Left renal cortex interstitium (tissue), 4 donors: ENCODE measurements at places on chromosomes 7 and 10.

DNA sequence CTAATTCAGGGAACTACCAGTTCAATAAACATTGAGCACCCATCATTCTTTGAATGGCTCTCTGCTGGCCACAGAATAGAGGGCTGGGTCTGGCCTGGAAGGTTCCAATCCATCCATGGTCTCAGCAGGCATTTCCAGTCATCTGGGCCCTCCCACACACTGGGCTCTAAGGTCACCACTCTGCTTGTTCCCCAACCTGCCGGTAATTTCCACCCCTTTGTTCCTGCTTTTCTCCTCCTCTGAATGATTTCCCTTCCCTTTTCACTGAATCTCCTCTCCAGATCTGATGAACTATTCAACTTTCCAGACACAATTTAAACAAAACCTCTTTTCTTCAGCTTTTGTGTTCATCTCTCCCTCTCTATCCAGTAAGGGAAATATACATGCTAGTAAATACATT is 2.6 kb downstream of the BZW2 start:
- no peak for DNase-seq

DNA sequence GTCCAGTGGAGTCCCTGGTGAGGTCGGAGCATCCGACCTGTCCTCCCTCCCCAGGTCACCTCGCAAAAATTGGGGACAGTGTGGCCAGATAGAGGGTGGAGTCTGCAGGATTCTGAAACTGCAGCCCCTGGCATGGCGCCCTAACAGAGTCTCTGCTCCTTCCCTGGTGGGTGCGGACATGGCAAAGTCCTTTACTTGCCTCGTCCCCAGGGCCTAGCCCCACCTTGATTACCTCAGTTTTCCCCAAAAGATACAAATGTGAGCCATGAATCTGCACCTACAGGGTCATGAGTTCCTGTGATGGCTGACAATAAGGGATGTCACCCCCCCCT is 47.7 kb downstream of the NPVF start:
- DNase-seq, result no peak

DNA sequence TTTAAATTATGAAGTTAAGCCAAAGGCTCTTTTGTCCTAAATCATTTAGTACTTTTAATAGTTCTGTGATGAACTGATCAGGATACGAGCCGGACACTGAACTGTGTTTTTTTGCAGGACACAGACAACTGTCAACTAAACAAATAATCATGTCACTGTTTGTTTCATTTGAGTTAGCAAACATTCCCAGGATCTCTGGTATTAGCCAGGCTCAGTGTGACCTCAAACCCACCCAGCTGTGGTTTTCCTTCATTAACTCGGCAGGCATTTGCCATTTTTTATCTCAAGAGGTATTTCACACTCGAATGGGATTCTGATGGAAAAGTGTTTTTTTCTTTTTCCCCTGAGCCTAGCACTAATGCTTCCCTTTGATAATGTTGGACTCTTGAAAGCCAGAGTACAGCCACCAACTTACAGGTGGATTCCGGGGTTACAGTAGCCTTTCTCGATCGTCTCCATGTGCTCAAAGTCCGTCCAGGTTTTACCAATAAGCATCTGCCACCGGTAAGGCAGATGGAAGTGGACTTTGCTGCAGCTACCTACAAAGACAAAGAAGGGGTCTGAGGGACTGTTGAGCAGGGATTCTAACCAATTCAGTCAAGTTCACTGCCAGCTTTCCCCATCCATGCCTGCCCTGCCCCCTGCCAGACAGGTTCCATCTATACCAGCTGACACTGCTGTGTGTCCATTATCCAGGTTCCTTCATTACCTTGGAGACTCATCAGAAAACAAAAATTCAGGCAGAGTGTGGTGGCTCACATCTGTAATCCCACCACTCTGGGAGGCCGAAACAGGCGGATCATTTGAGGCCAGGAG is 33.4 kb downstream of the ZC3HAV1 start:
- no peak for DNase-seq

- DNase-seq, result peak; percentile 48
Measured at GRCh38 chr7:90596671-90597562, 796 bp downstream of the CDK14 start.

GRCh38 chr10:81021428-81022129 is 483.9 kb downstream of the SH2D4B start:
- no peak for DNase-seq

DNA sequence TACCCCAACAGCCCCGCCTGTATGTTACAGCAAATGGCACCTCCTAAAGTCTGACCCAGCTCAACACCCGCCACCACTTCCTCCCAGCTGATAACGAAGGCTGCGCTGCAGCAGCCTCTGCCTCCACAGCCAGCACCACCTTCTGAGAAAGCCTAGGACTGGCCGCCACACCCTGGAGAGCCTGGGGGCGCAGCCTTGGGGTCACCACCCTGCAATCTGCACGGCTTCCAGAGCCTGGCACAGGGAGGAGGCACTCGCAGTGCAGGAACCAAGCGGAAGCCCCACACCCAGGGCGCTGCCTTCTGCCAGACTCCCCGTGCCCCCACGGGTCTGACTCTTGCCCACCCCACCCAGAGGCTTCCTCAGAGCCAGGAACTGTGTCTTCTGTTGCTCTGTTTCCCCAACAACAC is 112.5 kb downstream of the MAD1L1 start:
- no peak for DNase-seq

DNA sequence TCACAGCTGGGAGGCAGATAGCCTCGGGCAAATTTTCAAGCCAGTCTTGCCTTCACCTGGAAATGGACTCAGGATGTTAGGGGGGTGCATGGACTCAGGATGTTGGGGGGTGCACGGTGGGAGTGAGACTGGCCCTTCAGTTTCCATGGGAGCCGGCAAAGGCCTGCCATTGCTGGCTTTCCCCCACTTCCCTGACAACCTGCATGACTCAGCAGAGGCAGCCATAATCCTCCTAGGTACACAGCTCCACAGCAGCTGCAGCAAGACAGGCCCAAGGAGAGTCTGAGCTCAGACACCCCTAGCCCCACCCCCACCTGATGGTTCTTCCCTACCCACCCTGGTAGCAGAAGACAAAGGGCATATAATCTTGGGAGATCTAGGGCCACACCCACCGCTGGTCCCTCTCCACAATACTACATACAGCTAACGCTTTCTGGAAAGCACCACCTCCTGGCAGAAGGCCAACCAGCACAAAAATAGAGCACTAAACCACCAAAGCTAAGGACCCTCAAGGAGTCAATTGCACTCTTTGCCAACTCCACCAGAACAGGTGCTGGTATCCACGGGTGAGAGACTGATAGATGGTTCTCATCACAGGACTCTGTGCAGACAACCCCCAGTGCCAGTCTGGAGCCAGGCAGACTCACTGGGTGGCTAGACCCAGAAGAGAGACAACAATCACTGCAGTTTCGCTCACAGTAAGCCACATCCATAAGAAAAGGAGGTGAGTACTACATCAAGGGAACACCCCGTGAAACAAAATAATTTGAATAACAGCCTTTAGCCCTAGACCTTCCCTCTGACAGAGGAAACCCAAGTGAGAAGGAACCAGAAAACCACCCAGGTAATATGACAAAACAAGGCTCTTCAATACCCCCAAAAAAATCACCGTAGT is 18.3 kb downstream of the C7orf25 start:
- DNase-seq, result no peak

DNA sequence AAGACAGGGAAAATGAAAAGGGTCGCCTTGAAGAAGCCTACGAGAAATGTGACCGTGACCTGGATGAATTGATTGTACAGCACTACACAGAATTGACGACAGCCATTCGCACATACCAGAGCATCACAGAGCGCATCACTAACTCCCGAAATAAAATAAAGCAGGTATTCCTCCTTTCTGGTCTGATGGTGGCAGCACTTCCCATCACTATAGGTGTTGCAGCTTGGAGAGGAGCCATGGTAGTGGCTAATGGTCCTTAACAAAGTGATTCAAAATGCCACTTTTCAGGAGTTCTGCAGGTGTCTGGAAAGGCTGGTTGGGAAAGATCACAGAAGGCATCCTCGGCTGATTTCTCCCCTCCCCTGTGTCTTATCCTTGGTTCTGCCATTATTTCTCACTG is 22.1 kb downstream of the EXOC4 start:
- DNase-seq, result no peak

DNA sequence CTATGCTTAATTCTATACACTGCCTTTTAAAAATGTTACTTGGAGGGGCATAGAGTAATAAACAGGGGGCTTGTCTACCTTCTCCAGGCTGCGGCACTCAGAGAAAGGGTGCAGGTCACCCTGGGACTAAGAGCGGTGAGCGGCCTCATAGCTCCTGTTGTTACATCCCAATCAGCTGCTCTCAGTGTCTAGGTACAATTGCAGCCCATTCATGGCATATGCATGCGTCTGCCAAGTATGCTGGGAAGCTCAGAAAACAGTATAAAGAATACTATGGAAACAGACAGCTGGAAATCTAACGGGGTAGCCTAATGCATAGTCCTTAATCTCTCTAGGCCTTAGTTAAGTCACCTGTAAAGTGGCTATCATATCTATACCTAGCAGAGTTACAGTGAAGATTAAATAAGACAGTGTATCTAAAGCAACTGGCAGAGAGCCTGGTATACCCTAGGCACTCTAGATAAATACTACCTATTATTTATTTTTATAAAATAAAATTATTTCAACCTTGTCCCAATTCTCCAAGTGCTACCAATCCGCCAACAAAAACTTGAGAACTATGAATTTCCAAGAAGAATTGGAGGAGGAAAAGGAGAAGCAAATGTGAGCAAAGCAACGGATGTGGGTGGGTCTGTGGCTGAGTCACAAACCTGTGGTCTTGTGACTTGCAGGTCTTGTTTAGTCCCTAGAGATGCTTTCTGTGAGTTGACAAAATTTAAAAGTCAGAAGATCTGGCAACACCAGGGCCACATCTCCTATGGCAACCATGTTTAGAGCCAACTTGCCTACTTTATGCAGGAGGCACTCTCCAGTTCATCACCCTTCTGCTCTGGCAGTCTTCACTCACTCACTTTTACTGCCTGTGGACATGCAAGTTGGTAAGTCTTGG is 183.0 kb downstream of the RAPGEF5 start:
- DNase-seq, result no peak

- no peak for DNase-seq
Measured at GRCh38 chr7:130683026-130683425, 3.3 kb downstream of the TSGA13 start.

DNA sequence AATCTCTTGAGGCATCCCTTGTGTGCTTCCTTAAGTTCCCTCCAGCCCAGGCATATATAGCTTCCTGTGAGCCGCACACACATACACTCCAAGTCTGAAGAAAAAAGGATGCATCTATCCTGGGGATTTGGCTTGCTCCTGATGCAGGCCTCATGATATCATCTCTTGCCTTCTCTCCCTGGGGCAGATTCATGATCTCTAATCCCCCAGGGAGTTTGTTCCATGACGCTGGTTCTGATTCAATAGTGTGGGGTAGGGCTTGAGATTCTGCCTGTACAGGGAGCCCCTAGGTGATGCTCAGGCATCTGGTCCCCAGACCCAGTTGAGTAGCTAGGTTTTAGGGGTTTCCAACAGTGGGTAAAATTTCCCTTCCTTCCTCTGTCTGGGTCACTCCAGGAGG is 1.5 kb downstream of the PON1 start:
- DNase-seq, result no peak

GRCh38 chr10:34320265-34320664 is 494.8 kb downstream of the PARD3 start:
- no peak for DNase-seq

- DNase-seq, result no peak
Measured at GRCh38 chr10:58952162-58952601, 224.3 kb upstream of the PHYHIPL start.

DNA sequence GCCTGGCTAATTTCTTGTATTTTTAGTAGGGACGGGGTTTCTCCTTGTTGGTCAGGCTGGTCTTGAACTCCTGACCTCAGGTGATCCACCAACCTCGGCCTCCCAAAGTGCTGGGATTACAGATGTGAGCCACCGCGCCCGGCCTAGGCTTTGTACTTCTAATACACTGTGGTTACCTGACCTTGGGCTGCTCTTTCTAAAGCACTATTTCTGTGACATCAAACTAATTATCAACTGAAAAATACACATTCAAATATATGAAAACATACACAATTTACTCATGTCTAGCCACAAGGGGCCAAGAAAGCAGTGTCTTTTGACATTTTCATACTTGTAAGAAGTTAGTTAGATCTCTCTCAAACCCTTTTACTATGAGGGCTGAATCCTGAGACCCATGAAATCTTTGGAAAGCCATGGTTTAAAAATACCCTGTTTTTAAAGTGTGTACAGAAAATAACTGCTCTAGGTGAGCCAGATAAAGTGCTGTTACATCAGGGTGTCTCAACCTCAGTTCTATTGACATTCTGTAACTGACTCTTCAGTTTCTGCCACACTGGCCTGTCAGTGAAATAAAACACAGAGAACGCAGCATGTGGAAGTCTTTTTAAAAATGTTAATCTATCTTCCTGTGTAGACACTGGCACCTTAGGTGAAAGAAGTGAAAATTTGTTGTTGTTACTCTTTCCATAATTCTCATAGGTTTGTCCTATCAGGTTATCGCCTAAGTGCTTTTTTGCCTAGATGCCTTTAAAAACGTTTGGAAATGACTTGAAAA is 58.8 kb downstream of the CREM start:
- no peak for DNase-seq

DNA sequence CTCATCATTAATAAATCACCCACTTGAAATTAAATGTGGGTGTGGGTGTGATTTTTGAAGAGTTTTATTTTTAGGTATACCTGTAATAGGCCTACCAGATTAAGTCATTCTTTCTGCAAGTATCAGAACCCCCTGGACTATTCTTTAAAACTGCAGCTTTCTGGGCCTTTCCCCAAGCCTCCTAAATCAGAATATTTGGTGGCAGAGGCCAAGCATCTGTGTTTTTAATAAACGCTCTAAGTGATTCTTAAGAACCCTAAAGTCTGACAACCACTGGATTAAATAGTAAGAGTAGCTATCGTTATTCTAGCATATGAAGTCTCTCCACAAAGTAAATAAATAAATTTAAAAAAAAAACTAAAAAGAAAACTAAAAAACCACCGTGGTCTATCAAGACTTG is 703.0 kb upstream of the NRP1 start:
- DNase-seq, result no peak

DNA sequence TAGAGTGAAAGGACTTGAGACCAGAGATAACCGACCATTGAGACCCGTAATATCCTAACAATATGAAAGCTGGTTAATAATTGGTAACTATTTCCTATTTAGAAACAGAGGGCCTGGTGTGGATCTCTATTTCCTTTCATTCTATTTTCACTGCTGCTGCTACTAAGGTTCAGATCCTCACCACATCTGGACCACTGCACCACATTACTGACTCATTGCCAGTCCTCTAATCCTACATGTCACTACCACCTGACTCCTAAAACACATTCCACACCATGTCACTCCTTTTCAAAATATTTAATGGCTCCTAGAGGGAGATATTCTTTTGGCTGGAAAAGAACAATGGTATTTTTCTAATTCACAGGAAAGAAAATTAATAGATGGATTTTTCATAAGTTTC is 6.4 kb downstream of the USP54 start:
- no peak for DNase-seq

GRCh38 chr7:41481353-41481752 is 221.5 kb downstream of the INHBA start:
- DNase-seq, result no peak

- no peak for DNase-seq
Measured at GRCh38 chr10:88507404-88507803, 75.7 kb downstream of the RNLS start.
